HepG2 (cell line): ENCODE measurements at places on chromosomes 3 and 15. TPM values are rescaled to one million over a fixed set of nuclear protein-coding genes. Genes with fewer than 3 reads are reported as not detected.
A peak's percentile ranks its signal among the peaks of the same experiment; 100 is the strongest.

The CCDC39 gene
- polyA plus RNA-seq: not detected in 2 replicates

The MKRN3 gene
- 2.1 and 2.4 TPM in 2 replicates for polyA plus RNA-seq

The HAUS2 gene
- 10.0 and 11.6 TPM in 2 replicates for polyA plus RNA-seq

The C3orf70 gene
- 0.63 and 0.79 TPM in 2 replicates for polyA plus RNA-seq

The LRRC28 gene
- 20.3 and 21.3 TPM in 2 replicates for polyA plus RNA-seq

The GCSAM gene
- not detected in 2 replicates for polyA plus RNA-seq

The OR5K2 gene
- polyA plus RNA-seq: not detected in 2 replicates

The GOLGA6A gene
- 0.22 TPM in 1 of 2 replicates, not detected in the other for polyA plus RNA-seq

The ZMYND10 gene
- polyA plus RNA-seq: 0.74 and 1.8 TPM in 2 replicates

The GPR156 gene
- polyA plus RNA-seq: 0.03 TPM in 1 of 2 replicates, not detected in the other

The MUSTN1 gene
- polyA plus RNA-seq: 0.60 and 0.84 TPM in 2 replicates

GRCh38 chr15:60745469-60746061, 266.6 kb upstream of the ICE2 start:
- H3K27me3 ChIP-seq: no peaks in the 10 kb centered on the region
- H3K36me3 ChIP-seq: no peaks in the 10 kb centered on the region
- no peak for DNase-seq
- H3K27ac ChIP-seq: no peak overlapping the region
- H3K4me3 ChIP-seq: no peak overlapping the region

GRCh38 chr15:52288051-52288942, 7.3 kb downstream of the MYO5C start:
- no peaks in the 10 kb centered on the region for H3K27me3 ChIP-seq
- peaks cover 62% of the 10 kb centered on the region for H3K4me1 ChIP-seq
- H3K36me3 ChIP-seq: no peaks in the 10 kb centered on the region; the same call in 1 of the 2 replicates
- peak; percentile 99 for DNase-seq

DNA sequence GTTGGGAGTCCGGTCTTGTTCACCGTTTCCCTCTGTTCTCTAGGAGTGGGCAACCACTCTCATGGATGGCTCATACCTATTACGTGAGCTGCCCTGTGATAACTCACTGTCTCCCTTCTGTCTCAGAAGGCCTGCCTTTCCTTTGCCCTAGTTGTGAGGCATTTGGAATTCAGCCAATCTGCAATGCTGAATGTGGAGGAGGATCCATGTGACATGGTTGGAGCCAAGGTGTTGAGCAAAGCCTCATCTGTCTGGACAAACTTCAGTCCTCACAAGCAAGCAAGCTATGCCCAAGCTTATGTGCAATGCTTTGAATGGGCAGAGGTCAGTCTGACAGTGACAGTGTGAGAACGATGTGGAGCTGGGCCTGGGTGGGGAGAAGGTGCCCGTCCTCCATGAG, 37.8 kb upstream of the ATP10A start:
- no peak for DNase-seq
- no peaks in the 10 kb centered on the region for H3K27me3 ChIP-seq
- no peak overlapping the region for H3K4me3 ChIP-seq
- no peaks in the 10 kb centered on the region for H3K4me1 ChIP-seq

DNA sequence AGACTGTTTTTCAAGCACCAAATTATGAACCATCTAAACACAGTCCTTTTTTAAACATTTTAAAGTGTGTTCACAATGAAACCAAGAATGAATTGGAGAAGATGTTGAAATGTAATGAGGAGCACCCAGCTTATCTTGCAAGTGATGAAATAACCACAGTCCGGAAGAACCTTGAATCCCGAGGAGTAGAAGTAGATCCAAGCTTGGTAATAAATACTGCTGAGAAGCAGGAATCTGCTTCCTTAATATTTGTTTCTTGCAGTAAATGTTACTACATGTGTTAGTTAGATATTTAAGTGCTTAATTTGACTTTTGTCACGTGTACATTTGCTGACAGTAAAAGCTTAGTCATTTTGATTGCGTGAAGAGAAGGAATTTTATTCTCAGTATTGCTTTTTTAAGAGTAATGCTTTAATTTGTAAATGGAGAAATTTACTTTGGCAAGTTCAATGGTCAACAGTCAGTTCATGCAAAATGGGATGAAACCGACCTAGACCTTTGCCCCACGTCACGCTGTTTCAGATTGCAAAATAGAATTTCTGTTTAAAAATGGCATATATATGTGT, 69.8 kb downstream of the OPA1 start:
- no peak overlapping the region for H3K27ac ChIP-seq
- H3K4me3 ChIP-seq: no peak overlapping the region
- H3K36me3 ChIP-seq: peaks cover 40% of the 10 kb centered on the region
- DNase-seq: no peak
- H3K4me1 ChIP-seq: peaks cover 14% of the 10 kb centered on the region; the same call in 1 of the 2 replicates

GRCh38 chr3:53688066-53688465, 158.2 kb downstream of the CHDH start:
- no peak overlapping the region for H3K4me3 ChIP-seq
- peaks cover 11% of the 10 kb centered on the region for H3K4me1 ChIP-seq
- no peaks in the 10 kb centered on the region for H3K27me3 ChIP-seq

DNA sequence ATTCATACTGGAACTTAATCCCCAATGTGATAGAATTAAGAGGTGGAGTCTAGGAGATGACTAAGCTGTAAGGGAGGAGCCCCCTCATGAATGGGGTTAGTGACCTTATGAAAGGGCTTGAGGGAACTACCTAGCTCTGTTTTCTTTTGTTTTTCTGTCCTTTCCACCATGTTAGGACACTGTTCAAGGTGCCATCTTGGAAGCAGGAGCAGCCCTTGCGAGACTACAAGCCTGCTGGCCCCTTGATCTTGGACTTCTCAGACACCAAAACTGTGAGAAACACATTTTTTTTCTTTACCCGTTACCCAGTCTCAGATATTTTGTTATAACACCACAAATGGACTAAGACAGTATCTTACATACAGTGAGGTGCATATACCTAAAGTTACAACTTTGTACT, 26.5 kb downstream of the GOLGA6A start:
- H3K27me3 ChIP-seq: no peaks in the 10 kb centered on the region
- no peak overlapping the region for H3K27ac ChIP-seq
- H3K4me3 ChIP-seq: no peak overlapping the region

DNA sequence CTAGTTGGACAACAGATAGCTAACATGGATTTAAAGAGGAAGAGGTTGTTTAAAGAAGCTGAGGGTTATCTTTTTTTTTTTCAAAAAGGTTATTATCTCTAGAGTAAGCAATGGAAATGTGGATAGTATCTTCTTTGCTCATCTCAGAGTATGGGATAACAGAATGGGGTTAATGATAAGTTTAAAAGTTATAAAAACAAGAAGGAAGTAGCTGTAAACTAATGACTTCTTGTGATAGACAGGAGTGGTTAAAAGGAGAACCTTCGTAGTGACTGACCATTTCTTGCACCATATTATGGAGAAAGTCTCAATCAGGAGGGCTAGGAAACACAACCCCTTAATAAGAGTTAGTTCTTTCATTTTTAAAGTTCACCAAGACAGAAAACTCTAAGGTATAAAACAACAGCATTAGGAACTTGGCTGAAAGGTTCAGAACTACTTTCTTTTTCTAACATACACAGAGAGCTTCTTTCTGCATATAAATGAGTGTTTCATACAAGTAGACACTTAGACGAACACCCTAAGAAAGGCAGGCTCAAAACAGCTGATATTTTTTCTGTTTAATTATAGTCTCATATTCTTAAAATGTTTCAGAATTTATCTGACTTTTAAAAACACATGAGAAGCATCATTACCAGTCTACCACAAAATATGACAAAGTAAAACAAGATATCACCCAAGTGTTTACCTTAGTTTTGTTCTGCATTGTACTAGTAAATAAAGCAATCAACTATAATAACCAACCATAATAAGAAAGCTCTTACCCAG, 140.0 kb downstream of the MEIS2 start:
- no peaks in the 10 kb centered on the region for H3K27me3 ChIP-seq
- no peaks in the 10 kb centered on the region for H3K36me3 ChIP-seq
- H3K27ac ChIP-seq: no peak overlapping the region
- H3K4me3 ChIP-seq: no peak overlapping the region
- H3K4me1 ChIP-seq: no peaks in the 10 kb centered on the region

DNA sequence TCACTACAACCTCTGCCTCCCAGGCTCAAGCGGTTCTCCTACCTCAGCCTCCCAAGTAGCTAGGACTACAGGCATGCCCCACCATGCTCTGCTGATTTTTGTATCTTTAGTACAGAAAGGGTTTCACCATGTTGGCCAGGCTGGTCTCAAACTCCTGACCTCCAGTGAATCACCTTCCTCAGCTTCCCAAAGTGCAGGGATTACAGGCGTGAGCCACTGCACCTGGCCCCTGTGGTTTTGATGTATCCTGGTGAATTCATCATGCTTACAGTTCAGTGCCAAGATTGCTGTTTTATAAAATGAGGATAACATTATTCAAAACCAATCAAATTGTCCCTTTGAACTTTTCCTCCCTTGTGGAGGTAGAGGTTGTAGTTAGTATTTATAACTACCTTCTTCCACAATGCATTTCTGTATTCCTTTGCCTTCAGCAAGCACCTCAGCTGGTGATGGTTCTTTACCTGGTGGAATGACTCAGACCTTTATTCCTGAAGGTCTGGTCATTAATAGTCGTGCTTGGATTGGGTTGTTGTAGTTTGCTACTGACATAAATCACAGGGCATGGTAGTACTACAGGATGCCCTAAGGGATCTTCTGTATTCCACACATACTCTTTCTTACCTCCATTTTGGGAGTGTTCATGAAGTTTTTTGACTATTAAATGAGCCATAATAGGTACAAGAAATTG, 76.9 kb downstream of the UBP1 start:
- H3K4me1 ChIP-seq: peaks cover 19% of the 10 kb centered on the region
- no peaks in the 10 kb centered on the region for H3K27me3 ChIP-seq
- DNase-seq: no peak
- H3K4me3 ChIP-seq: no peak overlapping the region
- no peak overlapping the region for H3K27ac ChIP-seq
- no peaks in the 10 kb centered on the region for H3K36me3 ChIP-seq

- peak; percentile 64 for DNase-seq
- H3K27me3 ChIP-seq: no peaks in the 10 kb centered on the region
- H3K27ac ChIP-seq: no peak overlapping the region
- H3K36me3 ChIP-seq: no peaks in the 10 kb centered on the region
- H3K4me3 ChIP-seq: peak overlapping the region; percentile 35; the same call in 1 of the 2 replicates
Observed at GRCh38 chr3:52831500-52832301, 1.2 kb upstream of the ITIH4 start.

- H3K27ac ChIP-seq: no peak overlapping the region
- no peak for DNase-seq
- H3K36me3 ChIP-seq: no peaks in the 10 kb centered on the region
- H3K4me1 ChIP-seq: no peaks in the 10 kb centered on the region
- no peak overlapping the region for H3K4me3 ChIP-seq
Observed at GRCh38 chr3:175343946-175344345, 484.8 kb downstream of the NAALADL2 start.

- no peaks in the 10 kb centered on the region for H3K36me3 ChIP-seq
- no peaks in the 10 kb centered on the region; the same call in 2 of the 3 replicates for H3K27me3 ChIP-seq
- H3K27ac ChIP-seq: no peak overlapping the region
- DNase-seq: no peak
- H3K4me1 ChIP-seq: peaks cover 12% of the 10 kb centered on the region
- no peak overlapping the region for H3K4me3 ChIP-seq
Observed at GRCh38 chr3:148439254-148439822, 258.4 kb upstream of the AGTR1 start.

- H3K36me3 ChIP-seq: no peaks in the 10 kb centered on the region
- no peak overlapping the region for H3K27ac ChIP-seq
- DNase-seq: no peak
- no peaks in the 10 kb centered on the region for H3K4me1 ChIP-seq
Observed at GRCh38 chr3:18237251-18238005, 187.7 kb downstream of the SATB1 start.

DNA sequence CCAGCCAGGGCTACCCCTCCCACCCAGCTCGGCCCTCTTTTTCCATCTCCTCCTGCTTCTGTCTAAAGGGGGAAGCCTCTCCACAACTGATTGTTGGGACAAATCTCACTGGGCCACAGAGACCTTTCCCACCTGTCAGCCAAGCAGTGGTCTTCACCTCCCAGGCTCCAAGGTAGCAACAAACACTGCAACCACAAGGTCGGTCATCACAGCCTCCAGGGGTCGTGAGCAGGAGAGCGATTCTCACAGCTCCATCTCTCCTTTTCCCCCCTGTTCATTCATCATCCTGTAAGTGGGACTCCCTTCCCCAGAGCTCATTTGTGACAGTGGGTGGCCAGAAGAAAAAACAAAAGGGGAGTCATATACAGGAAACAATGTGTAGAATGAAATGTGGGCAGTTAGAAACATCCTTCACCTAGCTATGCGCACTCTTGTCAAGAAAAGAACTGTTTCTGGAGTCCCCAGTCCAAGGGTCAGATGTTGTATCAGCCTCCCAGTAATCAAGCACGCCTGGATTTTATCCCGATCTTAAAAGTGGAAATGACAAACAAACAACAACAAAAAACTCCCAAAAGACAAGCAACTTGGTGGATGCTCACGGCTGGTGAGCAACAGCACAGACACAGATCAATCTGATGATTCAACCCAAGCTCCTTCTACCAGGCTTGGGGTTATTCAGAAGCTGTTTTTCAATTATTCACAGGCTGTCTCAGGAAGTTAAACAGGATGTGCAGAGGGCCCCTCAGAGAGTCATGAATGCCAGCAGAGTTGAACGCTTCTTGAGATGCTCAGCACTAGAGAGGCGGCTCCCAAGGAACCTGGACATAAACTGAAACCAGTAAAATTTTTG, 22.4 kb downstream of the LYZL4 start:
- 0 out of 2 replicates have a peak, but pooled peaks cover 7% of the 10 kb centered on the region for H3K4me1 ChIP-seq
- peaks cover 19% of the 10 kb centered on the region; the same call in 1 of the 3 replicates for H3K27me3 ChIP-seq
- H3K36me3 ChIP-seq: no peaks in the 10 kb centered on the region
- DNase-seq: no peak
- no peak overlapping the region for H3K27ac ChIP-seq

- no peak for DNase-seq
- H3K4me3 ChIP-seq: no peak overlapping the region
- H3K4me1 ChIP-seq: no peaks in the 10 kb centered on the region
- no peak overlapping the region for H3K27ac ChIP-seq
- no peaks in the 10 kb centered on the region for H3K27me3 ChIP-seq
Observed at GRCh38 chr3:110856916-110857315, 214.7 kb upstream of the NECTIN3 start.

DNA sequence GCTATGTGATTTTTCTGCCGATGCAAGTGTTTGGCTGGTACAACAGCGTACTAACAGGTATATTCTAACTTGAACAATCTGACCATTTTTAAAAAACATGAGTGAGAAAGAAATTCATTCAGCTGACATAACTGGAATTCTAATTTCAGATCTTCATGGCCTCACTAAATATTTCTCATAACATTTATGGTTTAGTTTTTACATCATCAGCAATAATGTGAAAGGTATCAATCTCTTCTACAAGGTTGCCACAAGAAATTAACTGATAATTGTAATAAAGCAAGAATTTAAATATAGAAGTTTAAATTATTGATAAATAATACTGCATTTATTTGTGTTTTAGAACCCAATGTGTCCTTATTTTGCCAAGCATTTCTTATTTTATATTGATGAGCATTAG, 5.2 kb upstream of the C3orf80 start:
- H3K36me3 ChIP-seq: no peaks in the 10 kb centered on the region
- H3K4me1 ChIP-seq: no peaks in the 10 kb centered on the region
- H3K27ac ChIP-seq: no peak overlapping the region
- DNase-seq: no peak
- H3K4me3 ChIP-seq: no peak overlapping the region
- H3K27me3 ChIP-seq: peaks cover 23% of the 10 kb centered on the region; the same call in 2 of the 3 replicates
